ENCODE measurements at places on chromosomes 5 and 9.

DNA sequence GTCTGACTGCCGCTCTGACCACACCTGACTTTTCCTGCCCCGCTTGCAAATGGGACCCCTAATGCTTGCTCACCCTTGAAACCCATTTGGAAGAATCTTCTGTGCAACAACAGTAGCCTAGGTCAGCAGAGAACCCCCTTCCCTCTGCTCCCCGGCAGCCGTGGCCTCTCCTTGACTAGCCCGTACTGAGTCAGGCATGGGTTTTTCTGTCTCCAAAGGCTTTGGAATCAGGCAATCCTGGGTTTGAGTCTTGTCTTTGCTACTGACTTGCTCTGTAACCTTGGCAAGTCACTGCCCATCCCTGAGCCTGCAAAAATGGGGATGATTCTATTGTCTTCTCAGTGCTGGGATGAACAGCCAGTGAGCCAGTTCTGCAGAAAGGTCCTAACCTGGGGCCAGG is 135.4 kb downstream of the RGS3 start:
- no peak for DNase-seq

DNA sequence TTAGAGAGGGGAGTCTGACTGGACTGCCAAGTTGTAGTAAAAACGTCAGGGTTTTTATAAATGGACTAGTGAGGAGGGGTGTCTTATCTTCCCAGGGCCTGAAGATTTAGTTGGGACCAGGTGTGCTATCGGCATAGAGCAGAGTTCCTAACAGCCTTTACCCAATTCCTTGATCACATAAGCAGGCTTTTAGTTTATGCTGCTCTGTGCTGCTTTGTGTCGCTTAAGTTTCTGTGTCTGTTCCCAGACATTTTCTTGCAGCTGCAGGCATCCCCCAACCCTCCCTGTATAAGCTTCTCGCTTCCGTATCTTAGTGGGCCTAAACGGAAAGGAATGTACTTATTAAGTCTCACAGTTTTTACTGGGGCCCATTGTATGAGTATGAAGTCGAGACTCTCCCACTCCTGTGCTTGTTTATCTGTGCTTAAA is 2.6 kb upstream of the SMC5 start:
- DNase-seq, result no peak

DNA sequence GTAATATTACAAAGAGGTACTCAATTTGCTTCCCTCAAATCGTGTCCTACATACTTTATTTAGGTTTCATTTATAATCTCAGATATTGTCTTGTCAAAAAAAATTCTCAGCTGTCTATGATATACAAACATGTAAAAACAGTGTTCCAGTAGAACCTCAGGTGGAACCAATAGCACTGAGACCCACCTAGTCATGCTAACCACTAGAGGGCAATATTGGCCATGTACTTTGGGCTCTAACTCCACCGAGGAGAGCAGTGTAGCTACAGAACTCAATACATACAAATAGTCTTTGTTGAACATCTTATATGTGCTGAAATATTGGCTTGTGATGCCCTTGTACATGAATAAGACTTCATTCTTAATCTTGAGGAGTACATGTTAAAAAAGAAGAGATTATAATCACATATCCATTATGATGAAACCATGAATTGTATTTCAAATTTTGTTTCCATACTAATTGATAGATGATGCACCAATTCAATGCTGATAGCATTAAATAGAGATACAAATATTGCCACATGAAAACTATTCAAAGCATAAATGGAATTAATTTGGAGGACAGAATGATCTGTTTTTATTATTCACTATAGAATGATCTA is 71.2 kb upstream of the CNTLN start:
- DNase-seq, result no peak

DNA sequence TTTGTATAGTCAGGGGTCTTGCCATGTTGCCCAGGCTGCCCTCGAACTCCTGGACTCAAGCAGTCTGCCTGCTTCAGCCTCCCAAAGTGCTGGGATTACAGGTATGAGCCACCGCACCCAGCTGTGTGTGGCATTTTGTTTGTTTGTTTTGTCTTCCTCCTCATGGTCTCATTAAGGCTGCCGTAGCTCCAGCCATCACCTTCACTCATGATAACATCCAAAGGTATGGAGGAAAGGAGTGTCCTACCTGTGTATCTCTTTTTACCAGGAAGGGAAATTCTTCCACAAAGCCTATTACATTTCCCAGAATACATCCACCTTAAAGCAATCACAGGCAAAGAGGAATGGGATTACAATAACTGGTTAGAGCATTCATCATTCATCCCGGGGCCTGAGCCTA is 27.2 kb downstream of the LSM11 start:
- no peak for DNase-seq

- DNase-seq, result peak; percentile 22
Observed at GRCh38 chr5:81750308-81751008, 439 bp downstream of the SSBP2 start.

GRCh38 chr5:92941806-92942205 is 639.2 kb downstream of the NR2F1-AS1 start:
- no peak for DNase-seq

GRCh38 chr9:92138157-92138959 is 23.1 kb upstream of the SPTLC1 start:
- peak; percentile 16 for DNase-seq

- DNase-seq, result no peak
Observed at GRCh38 chr9:133111808-133112662, 9.0 kb downstream of the RALGDS start.

DNA sequence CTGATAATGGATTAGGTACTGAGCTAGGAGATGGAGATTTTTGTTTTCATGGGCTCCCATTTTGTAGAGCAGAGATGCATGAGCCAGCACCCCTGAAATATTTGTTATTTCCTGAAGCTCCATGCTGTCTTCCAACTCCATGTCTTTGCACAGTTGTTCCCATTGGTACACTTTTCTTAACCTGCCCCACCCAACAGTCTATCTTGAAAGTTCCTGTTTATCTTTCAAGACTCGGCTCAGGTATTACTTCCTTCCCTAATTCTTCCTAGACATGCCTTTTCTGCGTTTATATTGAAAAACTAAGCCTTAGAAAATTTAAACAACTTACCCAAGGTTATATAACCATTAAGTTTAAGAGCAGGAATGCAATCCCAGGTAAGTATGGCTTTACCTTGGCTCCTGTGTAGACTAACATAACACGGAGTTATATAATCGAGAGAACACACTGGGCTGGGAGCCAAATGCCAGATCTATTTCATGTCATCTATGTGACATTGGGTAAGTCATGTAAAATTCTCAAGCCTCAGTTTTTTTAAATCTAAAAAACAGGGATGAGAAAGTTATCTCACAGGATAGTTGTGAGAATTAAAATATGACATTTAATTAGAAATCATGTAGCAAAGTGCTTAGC is 67.4 kb downstream of the LIX1 start:
- no peak for DNase-seq

DNA sequence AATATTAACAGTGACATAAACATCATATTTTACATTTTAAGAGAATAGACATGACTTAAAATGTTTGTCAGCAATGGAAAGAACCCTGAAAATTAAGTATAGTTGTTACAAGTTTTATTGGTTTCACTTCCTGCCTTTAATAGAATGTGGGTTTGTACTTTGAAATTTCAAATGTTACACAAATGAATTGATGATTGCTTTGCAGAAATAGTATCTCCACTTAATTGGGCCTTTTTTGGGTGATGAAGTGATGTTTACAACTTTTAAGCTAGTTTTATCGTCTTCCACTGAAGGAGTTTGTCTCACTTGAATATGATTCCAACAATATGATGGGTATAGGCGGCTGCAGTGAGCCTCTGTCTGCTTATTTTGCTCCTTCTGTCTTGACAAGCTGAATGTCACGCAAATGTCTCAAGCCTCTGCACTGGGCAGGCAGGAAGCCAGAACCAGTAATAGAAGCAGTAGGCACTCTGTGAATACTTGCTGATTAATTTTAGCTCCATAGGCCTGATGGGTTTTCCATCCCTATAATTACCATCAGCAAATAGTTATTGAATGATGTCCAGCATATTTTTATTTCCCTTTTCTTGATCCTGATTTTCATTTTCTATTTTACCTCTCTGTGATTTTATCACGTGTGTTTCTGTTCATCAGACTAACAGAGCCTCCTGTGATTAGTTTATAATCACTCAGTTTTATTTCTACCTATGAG is 10.6 kb upstream of the NR3C1 start:
- no peak for DNase-seq

- DNase-seq, result no peak
Observed at GRCh38 chr9:120236596-120236995, 343.4 kb downstream of the CDK5RAP2 start.

DNA sequence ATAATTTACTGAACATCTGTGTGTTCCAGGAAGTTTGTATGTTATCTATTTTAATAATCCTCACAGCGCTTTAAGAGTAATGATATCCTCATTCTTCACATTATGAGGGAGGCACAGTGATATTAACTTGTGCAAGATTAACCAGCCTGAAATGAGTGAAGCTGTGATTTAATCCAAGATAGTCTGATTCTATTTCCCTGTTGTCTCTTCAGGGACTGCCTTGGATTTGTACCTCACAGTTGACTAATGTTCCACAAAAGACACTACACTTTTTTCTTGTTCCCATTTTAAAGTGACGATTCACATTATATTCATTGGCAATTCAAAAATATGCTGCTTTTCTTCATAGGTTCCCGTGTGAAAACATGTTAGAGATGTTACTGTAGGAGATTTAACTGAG is 125.3 kb upstream of the GNA14 start:
- no peak for DNase-seq

- no peak for DNase-seq
Observed at GRCh38 chr9:116990592-116990991, 303.5 kb downstream of the TRIM32 start.

DNA sequence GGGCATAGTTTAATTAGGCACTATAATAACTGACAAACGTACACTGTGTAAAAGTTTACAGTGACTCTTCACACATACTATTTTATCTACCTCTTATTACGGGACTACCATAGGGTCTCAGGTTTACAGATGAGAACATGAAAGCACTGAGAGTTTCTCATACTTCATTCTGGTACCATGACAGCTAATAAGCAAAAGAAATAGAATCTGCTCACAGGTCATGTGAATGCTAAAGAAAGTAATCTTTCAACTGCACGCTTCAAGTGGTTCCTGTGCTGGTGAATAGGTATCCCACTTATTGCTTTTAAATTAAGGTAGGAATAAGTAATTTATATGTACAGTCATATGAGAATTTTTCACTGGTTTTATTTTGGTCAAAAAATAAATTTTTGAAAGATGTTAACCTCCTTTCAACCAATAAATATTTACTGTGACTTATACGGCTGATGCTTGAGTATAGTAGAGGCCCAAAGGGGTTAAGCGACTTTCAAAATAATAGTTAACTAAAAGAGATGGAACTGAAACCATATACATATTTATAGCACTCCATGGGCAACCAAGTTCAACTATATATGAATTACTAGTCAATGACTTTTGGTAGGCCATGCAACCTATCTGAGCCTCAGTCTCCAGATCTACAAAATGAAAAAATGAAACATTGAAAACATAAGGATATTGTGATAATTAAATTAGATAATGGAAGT is 8.1 kb downstream of the CDKN2A start:
- no peak for DNase-seq

DNA sequence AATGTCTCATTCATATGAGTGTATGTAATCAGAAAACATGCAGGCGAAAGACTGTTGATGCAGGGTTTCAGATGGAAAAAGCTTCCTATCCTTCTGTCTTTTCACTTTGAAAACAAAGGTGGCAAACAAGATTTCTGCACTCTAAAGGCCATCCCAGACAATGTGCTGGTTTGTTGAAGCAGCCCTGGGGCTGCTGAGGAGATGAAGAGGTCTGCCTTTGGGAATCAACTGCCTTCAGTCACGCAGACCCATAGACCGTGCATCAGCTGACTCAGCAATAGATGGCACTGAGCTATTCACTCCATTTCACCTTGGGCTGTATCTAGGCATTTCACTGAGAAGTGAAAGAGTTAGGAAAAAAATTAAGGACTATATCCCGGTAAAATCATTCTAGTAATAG is 60.5 kb upstream of the C5orf46 start:
- DNase-seq, result no peak

DNA sequence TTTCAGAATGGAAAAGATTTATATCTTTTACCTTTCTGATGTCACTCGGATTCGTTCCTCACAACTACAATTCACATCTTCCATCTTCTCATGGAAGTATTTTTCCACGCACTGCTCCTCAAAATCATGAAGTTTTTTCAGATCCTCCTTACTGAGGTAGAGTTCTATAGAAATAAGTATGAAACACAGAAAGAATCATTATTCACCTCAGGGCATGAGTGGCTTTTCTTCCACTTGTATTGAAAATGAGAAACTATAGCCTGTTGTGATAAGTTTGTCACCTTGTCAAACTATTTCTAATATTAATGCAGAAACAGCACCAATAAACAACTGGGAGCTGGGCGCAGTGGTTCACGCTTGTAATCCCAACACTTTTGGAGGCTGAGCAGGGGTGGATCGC is 116.0 kb downstream of the TRPM6 start:
- no peak for DNase-seq

GRCh38 chr5:160159991-160160792 is 40.9 kb upstream of the PWWP2A start:
- no peak for DNase-seq

GRCh38 chr5:131463656-131464055 is 171.4 kb downstream of the RAPGEF6 start:
- DNase-seq, result no peak

- no peak for DNase-seq
Observed at GRCh38 chr5:4639946-4640345, 500.2 kb upstream of the ADAMTS16 start.

DNA sequence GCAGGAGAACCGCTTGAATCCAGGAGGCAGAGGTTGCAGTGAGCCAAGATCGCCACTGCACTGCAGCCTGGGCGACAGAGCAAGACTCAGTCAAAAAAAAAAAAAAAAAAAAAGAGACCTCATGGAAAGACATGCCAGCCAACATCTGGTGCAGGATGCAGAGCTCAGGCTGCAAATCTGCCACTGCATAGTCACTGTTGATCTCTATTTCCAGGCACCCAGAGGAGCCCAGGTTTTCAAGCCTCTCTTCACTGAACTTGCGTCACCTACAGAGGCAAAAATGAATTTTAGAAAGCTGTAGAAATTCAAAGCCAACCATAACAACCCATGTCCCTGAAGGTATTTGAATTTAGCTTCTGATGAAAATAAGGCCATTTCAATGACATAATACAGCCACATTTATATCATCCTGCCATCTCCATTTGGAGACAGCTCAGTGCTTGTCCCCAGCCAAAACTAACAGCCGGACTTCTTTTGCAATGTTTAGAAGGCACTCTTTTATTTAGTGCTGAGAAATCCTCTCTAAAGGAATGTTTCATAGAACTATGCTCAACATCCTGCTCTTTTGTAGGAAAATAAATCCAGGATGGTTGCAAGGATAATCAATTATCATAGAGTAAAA is 113.3 kb downstream of the SNX18 start:
- DNase-seq, result no peak

GRCh38 chr5:150302301-150303069 is at the start of gene ARSI:
TSS of gene ARSI (minus strand) at chr5:150302905. CDS start at chr5:150302373, 532 bp downstream.
- no peak for DNase-seq
